ENCODE measurements at places on chromosomes 6 and 20.

- ATAC-seq: no peak
Observed at GRCh38 chr20:49871391-49871948, 43.9 kb downstream of the SPATA2 start.

DNA sequence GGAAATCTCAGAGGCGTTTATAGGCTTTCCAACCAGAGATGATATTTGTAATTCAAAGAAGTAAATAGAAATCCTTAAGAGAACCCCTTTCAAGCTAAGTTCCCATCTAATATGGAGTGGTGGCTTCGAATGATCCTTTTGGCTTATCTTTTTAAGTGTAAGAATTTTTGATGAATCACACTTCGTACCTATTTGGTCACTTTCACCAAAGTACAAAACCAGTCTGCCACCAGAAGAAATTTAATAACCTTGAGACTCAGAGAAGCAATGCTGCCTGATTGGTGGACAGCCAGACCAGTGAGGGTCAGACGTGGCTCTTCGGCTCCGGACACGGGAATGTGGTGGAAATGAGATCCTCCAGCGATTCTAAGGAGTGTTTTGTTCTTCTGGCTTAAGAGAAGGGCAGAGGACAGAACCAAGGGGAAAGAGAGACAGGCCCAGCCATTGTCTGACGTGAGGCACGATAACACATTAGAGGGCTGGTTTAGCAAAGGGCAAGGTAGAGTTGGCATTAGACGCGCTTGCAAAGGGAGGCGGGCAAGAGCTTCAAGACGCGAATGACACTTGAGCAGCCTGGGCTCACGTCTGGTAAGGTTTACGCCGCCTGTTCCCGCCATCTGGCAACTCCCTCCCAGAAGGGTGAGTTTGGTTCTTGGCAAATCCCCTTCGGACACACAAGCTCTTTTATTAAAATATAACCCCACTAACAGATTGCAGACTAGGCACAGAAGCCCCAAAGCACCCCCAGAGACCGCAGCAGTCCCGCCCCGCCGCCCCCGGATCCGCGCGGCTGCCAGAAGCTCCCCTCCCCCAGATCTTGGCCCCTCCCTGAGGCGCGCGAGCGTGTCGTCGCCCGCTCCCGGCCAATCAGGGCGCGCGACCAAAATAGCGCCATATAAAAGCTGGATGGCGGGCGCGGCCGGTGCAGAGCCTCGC, 50.0 kb upstream of the EZR start:
- ATAC-seq: peak; percentile 40

- ATAC-seq: no peak
Observed at GRCh38 chr6:164962805-164963204, 346.6 kb downstream of the C6orf118 start.

DNA sequence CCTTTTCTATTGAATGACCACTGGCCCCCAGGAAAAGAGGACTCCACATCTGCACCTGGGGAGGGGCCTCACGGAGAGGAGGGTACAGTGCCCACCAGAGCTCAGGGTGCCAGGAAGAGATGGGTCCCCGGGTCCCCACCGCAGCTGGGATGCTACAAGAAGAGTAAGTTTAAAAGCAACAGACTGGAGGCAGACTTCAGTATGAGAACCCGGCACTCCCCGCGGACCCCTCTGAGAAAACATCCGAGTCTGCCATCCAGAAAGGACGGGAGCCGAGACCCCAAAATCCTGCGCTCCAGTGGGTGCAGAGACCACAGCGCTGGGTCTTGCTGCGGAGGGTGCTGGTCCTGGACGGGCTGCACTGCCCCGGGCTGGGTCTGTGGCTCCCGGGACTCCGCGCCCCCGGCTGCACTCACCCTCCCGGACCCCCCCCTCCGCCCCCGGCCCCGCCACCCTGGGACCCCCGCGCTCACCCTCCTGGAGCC, 350 bp downstream of the HELZ2 start:
- peak; percentile 17 for ATAC-seq

DNA sequence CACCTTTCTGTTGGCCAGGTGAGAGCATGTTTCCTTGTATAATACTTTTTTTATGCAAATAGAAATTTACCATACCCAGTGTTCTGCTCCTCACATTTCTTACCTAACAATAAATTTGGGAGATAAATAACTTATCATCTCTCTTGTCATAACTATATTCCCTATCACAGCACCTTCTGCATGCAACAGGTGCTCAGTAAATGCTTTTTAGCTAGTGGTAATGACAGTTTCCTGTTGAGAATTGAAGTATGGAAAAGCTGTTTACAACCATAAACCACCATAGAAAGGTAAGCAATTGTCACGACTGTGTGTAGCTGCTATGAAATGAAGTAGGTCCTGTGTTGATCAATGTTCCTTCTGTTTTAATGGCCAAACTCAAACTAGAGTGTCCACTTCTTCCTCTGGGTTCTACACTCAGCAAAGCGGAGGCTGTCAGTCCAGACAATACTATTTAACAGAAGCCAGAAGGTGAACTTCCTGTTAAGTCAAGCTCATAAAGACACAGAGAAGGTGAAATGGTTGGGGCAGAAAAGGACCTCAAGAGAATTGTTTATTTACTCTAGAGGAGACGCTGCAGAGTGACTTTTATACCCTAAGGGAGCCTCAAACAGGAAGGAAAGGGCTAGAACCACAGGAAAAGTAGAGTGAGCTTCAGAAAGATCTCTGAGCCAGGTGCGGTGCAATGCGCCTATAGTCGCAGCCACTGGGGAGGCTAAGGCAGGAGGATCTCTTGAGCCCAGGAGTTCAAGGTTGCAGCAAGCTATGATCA, 84.0 kb upstream of the SLC22A16 start:
- no peak for ATAC-seq

DNA sequence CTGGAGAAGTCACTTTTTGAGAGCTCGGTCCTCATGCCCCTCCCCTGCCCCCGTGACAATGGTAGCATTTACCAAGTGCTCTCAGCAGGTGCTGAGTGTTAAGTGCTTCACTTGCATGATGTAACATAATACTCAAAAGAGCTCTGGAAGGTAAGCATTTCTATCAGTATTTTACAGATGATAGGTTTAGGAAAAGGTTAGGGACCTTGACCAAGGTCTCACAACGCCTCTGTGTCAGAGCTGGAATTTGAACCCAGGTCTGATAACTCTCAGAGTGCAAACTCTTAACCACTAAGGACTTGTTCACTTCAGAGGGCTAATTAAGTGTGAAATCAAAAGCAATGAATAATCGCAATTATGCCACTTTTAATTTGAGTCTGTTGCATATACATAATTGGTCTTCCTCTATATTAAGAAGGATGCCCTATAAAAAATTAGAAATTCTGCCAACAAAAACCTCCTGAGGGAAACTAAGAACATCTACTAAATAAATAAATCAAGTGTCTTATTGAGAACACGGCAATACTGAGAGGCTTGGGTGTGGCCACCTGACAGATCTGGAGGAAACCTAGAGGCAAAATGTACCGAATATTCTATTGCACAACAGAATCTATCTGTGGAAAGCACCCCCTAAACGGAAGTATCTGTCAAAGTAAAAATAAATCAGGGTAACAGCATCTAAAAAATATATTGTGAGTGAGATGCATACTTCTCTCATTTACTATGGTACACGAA, 109.8 kb downstream of the BACH2 start:
- peak; percentile 19 for ATAC-seq

DNA sequence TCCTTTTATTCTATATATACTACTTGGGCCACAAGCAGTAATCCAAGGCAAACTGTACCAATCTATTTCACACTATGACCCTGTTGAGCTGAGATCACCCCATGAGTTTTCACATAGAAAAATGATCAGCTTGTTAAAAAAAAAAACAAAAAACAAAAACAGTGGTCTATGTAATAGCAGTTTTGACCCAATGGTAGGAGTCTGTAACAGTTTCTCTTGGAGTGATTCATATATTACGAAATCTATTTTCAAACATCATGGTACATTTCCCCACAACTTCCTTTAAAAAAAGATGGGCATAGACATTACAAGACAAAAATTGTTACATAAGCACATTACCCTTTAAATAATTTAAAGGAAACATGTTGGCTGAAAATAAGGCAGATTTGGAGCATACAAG, 78.1 kb downstream of the PRSS35 start:
- ATAC-seq: no peak

DNA sequence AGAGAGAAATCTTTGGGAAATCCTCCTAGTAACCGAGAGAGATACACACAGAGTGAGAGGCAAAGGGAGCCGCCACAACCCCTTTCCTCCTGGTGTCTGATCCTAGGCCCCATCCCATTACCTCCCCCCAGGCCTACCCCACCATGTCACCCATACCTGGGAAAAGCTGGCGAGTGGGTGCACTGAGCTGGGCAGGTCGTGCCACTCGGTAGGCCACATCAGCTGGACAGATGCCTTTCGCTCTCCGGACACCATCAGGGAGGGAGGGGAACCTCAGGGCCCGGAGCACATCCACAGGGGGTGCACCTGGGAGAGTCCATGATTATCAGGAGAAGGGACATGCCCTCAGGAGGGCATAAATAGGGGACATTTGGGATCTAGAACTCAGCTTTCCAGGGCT, 3.1 kb downstream of the COL11A2 start:
- ATAC-seq: no peak

DNA sequence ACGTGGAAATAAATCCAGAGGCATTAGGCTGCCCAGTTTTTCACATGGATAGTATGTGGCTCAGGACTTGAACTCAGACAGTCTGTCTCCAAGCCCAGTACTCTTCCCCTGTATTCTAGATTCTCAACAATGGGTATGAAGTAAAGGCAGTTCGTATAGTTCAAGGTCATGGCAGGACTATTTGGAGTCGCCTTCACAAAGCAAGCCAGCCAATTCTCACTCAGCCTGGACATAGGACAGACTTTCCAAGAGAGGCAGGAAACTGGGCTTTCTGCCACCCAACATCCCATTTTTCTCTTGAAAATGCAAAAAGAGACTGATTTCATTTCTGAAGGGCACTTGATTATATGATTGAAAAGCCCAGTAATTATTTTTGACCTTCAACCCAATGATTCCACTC, 111.0 kb downstream of the EDN1 start:
- ATAC-seq: no peak

GRCh38 chr6:134453792-134454510, 136.0 kb upstream of the SGK1 start:
- ATAC-seq: no peak
